ENCODE measurements at places on chromosomes 11 and 22. TPM values are rescaled to one million over a fixed set of nuclear protein-coding genes. Genes with fewer than 3 reads are reported as not detected.

DNA sequence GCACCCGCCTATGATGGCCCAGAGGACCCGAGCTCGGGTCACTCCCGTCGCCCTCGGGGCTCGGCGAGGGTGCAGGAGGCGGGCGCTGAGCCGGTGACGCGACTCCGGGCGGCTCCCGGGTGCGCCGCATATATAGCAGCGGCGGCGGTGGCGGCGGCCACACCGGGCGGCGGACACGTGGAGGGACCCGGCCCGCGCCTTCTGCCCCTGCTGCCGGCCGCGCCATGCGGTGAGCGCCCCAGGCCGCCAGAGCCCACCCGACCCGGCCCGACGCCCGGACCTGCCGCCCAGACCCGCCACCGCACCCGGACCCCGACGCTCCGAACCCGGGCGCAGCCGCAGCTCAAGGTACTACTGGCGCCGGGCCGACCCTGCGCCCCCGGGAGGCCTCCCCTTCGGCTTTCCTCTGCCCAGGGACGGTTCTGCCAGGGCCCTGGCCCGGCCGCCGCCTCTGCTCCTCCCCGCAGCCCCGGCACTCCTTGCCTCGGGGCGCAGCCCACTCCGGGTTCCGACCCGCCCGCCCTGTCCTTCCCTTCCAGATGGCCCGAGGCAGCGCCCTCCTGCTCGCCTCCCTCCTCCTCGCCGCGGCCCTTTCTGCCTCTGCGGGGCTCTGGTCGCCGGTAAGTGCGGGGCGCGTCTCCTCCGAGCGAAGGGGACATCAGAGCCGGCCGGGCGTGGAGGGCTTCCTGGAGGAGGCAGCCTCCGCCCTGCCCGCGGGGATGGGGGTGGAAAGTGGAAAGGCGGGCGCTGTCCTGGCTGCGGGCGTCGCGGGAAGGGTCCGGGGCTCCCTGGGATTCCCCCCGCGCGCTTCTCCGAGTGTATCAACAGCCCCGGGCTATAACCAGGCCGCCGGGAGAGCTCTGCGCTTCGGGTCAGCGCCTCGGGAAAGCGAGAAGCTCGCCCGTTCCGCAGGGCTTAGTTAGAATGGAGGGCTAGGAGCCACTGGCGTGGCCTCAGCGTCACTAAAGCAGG, at the start of gene GAL:
Gene GAL (plus strand): TSS at position 160 of the 972 bp plus-strand sequence. CDS start 380 bp downstream, at position 540.
- peak; percentile 24 for DNase-seq

DNA sequence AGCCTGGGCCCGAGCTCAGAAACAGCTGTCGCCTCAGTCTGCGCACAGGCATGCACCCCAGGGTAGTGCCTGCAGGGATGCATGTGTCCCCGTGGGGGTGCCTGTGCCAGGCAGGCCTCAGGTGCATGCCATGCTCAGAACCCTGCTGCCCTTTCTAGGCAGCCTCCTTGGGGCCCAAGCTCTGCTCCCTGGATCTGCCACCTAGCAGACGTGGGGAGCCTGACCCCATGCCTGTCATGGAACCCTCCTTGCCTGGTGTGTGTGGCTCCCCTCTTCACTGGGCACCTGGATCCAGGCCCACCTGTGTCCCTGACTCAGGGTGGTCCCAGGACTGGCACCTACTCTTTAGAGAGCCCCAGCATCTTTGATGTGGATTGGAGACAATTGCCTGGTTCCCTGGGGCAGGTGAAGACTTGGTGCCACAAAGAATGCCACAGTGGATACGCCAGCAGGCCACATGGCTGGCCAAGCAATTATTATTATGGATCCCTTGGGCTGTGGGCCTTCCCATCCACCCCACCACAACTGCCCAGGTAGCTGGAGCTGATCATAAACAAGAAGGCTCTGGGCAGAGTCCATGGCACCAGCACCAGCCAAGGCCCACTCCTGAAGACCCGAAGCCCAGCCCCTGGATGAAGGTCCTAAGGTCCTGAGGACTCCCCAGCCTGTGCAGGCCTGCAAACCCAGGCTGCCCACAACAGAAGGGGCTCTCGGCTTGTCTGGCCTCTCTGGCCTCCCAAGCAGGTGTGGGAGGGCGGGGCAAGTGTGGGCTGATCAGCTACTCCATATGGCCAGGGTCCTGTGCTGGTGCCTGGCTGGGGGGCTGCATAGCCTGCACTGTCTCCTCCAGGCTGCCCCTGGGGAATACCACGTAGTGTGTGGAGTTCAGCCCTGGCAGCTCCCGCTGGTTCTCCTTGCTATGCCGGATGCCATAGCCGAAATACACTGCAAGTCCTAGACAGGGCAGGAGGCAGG, 3.8 kb downstream of the SLC7A4 start:
- DNase-seq, result no peak

GRCh38 chr11:3022300-3022967, 30.3 kb upstream of the NAP1L4 start:
- DNase-seq, result peak; percentile 38

- DNase-seq, result peak; percentile 69
These were observed 32.6 kb downstream of the PRCP start for GRCh38 chr11:82867495-82868082.

GRCh38 chr11:44658506-44658850, 68.3 kb upstream of the TSPAN18 start:
- DNase-seq, result no peak

GRCh38 chr11:99244613-99245012, 223.9 kb downstream of the CNTN5 start:
- DNase-seq, result no peak

- peak; percentile 23 for DNase-seq
These were observed 3.2 kb downstream of the ARHGEF12 start for GRCh38 chr11:120339394-120339890.

- no peak for DNase-seq
These were observed 13.0 kb downstream of the SMTN start for GRCh38 chr22:31094021-31094551.

DNA sequence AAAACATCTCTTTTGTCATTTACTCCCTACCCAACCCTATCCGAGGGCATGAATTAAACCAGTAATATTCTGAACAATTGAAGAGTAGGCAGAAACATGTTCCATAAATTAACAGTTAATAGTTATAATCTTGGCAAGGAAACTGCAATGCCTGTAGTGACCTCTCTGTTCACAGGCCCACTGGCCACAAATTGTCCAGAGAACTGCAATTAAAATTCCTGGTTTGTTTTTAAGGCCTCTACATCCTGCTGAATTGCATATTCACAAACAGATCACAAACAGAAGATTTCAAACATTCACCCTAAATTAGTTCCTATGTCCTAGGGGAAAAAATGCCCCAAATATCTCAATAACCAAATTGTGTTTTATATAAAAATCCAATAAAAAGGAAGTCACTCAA, 143.2 kb upstream of the TRPC6 start:
- DNase-seq, result no peak

- DNase-seq, result no peak
These were observed 2.7 kb upstream of the PIM3 start for GRCh38 chr22:49957826-49958365.

GRCh38 chr11:84865257-84865656, 761.9 kb downstream of the DLG2 start:
- DNase-seq, result no peak

DNA sequence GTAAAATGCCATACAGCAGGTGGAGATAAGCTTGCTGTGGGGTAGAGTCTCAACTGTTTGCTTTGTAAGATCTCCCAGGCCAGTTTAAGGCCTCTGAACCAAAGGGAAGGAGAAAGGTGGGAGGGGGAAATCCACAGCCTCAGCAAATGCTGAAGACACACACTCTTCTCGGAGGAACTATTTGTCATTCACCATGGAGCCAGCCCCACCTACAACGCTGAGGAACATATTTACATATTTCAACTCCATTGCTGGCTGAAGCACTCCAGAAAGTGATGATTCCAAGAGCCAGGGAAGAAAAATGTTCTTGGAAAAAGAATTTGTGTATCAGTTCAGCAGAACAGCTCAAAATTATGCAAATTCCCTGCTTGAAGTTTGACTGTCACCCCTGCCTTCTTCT, 6.5 kb downstream of the TENM4 start:
- DNase-seq, result no peak

GRCh38 chr11:86746514-86746913, 53.8 kb upstream of the PRSS23 start:
- DNase-seq, result no peak

DNA sequence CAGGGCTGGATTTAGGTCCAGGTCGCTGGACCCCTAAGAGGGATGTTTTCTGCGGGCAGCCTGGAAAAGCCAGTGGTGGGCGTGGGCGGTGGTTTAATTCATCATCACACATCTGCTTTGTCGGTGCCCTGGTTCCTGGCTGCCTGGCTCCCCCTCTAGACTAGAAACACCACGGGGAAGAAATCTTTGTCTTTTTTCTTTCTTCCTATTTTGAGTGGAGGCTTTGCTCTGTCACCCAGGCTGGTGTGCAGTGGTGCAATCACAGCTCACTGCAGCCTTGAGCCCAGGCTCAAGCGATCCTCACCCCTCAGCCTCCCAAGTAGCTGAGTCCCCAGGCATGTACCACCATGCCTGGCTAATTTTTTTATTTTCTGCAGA, 86.6 kb upstream of the LINC01488 start:
- DNase-seq, result no peak

DNA sequence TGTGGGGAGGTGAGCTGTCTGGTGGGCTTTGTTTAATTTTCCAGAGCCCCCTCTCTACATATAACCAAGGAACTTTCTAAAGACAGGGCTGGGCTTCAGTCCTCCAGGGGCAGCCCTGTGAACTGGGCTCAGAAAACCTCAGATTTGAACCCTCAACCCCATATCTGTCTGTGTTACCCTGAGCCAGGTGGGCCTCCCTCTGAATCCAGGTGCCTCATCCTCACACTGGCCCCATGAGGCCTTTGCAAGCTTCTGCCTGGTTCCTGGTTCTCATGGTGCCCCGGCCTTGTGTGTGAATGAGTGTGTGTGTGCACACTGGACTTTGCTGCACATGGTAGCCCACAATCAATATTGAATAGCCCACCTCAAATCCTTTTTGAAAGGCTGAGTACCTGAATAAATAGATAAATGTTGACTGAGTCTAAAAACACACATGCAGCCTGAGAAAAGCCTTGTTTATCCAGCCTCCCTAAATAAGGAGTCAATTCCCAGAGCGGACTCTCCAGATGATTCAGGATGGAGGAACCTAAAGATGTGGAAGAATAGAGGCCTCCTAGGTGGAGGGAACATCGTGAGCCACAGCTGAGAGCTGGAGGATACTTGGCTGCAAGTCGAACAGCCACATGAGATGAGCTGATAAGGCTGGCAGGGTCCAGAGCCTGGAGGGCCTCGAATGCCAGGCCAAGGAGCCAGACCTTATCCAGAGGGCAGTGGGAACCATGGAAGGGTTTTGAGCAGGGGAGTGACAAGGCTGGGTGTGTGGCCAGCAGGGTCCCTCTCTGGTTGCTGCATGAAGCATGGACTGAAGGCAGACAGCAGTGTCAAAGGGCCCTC, 28.1 kb upstream of the P2RY2 start:
- DNase-seq, result no peak

- no peak for DNase-seq
These were observed 20.4 kb downstream of the FAM168A start for GRCh38 chr11:73577496-73577917.

GRCh38 chr22:25045159-25045558, 92.6 kb downstream of the KIAA1671 start:
- no peak for DNase-seq

DNA sequence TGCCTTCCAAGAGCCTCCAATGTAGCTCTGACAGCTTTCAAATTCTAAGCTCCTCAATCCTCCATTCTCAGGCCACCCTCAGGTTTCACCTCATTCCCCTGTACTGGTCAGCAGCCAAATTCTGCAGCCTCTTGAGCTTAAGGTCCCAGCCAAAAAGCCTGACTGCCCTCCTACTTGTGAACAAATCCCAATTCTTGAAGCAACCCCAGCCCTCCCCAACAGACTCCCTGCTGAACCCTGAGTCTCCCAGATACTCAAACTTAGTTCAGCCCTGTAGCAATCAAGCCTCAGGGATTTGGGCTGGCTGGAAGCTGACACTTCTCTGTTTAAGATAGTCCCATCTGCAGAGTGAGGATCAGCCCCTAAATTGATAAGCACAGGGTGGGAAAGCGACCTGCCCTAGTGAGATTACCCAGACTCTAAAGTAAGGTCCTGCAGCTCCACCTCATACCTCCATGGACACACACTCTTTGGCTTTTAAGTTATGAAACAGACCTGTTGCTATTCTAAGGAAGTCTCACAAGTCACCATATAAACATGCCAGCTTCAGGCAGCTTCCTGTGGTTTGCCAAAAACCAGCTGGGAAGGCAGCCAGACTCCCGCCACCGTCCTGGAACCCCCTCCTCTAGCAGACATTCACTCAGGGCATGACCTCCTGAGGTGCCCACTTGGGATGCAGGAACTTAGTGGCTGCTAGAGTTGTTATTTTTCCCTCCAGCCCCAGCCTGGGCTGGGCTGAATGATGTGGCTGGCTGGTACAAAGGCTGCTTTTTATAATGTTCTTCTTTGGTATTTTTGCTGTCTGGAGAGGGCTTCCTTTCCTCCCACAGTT, 82.5 kb upstream of the PICALM start:
- DNase-seq, result peak; percentile 45

DNA sequence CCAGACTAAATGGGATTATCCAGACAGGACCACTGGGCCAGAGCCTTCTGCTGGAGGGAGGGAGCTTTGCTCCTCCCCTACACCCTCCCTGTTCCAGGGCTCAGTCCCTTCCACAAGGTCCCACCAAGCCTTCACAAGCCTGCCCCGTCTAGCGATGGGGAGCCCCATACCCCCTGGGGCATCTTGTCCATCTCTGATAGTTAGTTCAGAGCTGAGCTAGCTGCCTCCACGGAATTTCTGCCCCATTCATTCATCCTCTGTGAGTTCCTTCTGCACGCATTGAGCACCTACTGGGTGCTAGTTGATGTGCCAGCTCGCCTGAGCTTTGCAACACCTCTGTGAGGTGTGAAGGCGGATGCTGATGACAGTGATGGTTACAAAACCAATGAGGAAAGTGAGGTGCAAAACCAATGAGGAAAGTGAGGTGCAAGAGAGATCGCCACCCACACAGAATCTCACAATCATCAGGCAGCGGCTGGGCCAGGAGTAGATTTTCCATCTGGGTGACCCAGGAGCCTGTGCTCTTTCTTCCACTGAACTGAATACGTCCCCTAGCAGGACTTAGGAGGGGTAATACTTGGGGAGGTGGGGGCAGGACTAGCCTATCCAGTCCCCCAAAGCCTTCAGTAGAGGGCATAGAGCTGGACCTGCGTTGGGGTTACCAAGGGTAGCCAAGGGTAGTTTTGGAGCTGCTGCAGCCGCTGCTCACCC, 21.5 kb upstream of the CBX7 start:
- DNase-seq, result no peak

DNA sequence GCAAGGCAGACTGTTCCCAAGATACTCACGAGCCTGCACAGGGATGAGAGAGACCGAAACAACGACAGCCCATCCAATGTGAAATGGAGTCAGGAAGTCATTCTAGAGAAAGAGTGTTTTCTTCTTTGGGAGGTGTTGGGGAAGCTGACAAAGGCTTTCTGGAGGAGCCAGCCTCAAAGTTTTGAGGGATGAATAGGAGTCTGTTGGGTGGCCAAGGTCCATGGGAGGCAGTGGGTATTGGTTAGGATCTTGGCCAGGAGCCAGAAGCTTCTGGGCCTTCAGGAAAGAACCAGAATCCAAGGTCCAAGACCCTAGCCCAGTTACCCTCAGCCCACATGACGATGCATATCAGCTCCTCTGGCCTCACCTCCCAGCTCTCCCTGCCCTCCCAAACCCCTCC, 59.9 kb upstream of the SHISAL1 start:
- no peak for DNase-seq

Gene MPPED2
- total RNA-seq, result not detected

Gene SMC1B
- 0.31 TPM for total RNA-seq

Gene UPK3A
- 1.0 TPM for total RNA-seq

Gene GAL
- 3.9 TPM for total RNA-seq

Gene PHRF1
- total RNA-seq, result 21.7 TPM

Measured in PC-9 (cell line).